H54 (cell line): ENCODE measurements at places on chromosomes 5 and 9.

GRCh38 chr5:50667653-50668595 lies 1.5 kb downstream of the PARP8 start:
- peak; percentile 27 for DNase-seq

- no peak for DNase-seq
Measured at GRCh38 chr5:30156156-30156555, 1037.3 kb upstream of the CDH6 start.

GRCh38 chr5:136511046-136511445 lies 145.7 kb upstream of the TRPC7 start:
- DNase-seq: no peak

- no peak for DNase-seq
Measured at GRCh38 chr9:123784518-123784917, 145.4 kb downstream of the DENND1A start.

DNA sequence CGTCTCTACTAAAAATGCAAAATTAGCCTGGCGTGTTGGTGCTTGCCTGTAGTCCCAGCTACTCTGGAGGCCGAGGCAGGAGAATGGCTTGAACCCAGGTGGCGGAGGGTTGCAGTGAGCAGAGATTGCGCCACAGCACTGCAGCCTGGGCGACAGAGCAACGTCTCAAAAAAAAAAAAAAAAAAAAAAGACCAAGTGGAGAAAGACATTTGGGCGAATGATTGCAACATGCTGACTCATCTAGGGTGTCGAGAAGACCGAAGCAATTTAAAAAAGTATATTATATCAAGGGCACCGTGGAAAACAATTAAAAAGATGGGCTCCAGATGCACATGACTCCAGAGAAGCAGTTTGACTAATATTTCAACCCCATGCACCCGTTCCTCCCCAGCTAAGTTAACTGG lies 9.2 kb downstream of the KLF4 start:
- DNase-seq: peak; percentile 54

- DNase-seq: no peak
Measured at GRCh38 chr9:93517331-93517730, 59.1 kb upstream of the PHF2 start.

DNA sequence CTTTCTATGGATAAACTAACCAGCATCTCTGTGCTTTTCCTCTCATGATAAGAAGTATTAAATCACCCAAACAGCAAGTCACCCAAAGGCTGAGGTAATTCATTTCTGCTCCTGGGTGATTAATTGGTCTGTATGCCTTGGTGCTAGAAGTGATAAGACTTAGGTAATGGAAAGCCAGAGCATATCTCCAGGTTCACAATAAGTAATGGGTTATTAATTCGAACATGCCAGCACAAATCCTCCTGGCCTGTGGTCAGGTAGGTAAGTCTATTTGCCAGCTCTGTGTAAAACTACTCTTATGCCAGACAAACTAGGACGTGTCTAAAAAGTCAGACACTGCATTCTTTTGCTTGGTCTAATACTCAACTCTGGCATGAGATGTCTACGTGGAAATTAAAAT lies 11.2 kb upstream of the ENC1 start:
- DNase-seq: no peak

GRCh38 chr9:114238472-114238871 lies 83.1 kb downstream of the COL27A1 start:
- DNase-seq: no peak

- no peak for DNase-seq
Measured at GRCh38 chr9:81621118-81621517, 68.2 kb downstream of the TLE1 start.

DNA sequence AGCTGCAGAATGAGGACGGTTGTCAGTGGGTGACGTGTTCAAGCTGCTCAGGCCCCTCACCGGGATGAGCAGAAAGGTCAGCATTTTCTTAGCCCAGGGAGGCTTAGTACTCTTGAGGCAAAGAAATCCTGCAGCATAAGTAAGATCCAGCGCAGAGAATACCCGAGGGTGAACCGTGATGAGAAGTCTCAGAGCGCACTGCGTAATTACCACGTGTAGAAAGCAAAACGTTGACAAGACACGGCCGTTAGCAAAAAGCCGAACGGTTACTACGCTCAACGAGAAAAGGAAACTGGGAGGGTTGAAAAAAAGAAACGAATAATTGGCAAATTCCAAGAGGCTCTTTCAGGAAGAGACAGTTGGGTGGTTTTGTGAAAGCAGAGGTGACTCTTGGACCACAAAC lies 104.0 kb downstream of the COL23A1 start:
- DNase-seq: no peak

DNA sequence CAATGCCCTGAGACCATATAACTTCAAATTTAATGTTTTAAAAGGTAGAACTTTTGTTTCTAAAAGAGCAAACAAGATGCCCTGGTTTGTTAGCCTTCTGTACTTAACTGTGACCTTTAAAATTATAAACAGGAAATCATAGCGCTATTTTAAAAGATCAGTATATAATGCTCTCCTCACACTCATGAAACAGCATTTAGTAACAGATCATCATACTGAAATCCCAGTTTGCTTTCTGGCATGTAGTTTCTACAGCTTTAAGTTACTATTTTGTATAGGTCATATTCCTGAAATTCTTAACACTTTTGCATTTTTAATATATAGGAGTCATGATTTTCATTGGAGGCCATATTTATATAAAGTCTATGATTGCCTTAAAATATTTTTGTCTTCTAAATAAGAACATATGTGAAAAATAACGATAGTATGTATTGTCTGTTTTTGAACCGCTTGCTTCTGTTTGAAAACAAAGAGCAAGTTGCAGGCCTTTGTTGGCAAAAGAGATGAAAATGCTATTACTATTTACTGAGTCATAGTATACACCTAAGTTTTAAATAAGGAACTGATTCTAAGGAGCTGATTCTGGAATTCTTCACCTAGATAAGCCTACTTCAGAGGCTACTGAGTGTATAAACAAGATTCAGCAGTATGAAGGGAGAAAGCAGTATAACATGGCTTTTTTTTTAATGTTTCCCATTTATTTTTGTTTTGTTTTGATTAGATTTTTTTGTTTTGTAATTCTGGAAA lies 20.5 kb downstream of the SRFBP1 start:
- DNase-seq: no peak

- no peak for DNase-seq
Measured at GRCh38 chr5:29518176-29518575, 1675.3 kb upstream of the CDH6 start.

- no peak for DNase-seq
Measured at GRCh38 chr5:168152660-168153059, 138.8 kb upstream of the WWC1 start.

DNA sequence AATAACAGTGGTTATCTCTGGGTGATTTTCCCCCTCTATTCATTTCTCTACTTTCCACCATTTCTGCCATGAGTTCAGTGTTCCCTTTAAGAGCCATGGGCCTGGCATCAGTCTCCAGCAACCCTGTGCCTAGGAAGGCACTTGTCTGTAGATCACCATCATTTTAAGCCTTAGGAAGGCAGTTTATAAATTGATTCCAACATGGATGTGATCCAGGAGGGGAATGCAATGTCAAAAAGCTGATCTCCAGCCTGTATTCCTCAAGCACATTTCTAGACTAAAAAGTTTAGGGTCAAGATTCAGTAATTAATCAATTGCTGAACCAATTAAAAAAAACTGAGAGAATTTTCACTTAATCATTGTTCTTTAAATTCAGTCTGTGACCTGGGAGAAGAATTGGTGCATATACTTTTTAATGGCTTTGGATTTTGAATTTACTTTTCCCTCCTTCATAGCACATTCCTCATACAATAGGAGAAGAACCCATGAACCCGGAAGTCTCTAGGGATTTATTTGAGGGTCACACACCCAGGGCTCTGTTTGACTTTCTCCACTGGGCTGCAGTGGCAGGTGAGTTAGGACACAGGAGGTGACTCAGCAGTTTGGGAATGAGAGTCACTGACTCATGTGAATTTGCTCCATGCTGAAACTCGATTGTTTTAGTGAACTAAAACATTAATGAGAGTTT lies 6.1 kb upstream of the ERMP1 start:
- peak; percentile 63 for DNase-seq

GRCh38 chr9:93699650-93700049 lies 123.3 kb downstream of the PHF2 start:
- no peak for DNase-seq

GRCh38 chr9:75990576-75991304 lies 100.3 kb downstream of the PCSK5 start:
- DNase-seq: no peak

DNA sequence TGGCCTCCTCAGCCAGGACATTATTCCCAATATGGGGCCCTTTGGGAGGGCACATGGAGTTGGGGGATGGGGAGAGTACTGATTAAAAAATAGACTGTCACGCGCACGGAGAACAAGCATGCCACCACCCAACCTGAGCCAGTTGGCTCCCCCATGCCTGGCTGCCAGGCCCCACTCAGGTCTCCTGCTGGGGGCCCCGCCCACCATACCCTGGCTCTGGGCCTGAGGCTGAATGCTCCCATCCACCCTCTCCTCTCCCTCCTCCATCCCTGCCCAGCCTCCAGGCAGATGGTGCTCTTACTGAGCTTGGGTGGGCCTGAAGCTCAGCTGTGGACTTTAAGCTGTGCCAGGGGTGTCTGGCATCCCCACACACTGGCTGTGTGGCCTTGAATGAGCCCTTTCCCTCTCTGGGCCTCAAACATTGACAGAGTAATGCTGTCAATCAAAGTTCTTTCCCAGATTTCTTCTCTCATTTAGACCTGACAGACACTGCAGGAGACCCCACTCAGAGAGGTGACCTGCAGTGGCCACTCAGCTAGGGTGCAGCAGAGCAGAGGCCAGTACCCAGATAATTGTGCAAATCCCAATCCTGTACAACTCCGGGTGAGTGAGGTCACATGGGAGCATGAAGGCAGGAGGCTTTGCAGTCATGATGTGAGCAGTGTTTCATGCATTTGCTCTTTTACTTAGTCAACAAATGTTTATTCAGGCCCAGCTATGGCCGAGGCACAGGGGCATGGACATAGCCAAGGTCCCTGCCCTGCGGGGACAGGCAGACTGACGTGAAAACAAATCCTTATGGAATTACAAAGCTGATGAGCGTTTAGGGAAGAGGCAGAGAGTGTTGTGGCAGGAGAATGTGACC lies 9.8 kb upstream of the SYNPO start:
- DNase-seq: no peak

DNA sequence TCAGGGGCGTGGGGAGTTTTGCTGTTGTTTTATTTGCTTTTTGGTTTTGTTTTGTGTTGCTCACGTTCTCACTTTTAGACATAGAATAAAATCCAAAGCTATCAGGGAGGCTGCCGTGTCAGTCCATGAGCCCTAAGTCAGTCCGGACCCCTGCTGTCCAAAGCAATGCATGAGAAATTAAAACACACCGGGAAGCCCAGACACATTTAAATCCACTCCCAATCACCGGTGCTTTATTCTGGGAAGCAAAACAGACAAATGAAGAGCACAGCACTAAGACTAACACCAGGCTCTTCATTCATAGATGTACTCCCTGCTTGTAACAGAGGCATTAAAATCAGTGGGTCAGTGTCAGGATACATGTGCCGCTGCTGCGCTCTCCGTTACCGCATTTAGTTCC lies 180.9 kb downstream of the IRX2 start:
- DNase-seq: no peak

DNA sequence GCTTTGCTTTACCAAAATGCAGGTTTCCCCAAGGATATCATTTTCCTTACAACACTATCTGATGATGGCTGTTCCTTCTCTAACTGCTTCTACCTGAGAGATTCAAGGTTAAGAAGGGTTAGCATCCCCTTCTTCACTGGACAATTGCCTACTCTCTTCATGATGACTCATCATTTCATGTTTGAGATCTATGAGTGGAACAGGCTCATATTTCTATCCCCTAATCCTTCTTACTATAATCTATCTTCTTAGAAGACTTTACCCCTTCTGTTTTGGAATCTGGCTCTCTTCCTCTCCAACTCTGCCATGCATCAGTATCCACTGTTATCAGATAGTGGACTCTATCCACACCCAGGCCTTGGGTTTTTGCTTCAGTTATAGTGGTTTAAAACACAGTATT lies 54.3 kb downstream of the NR3C1 start:
- DNase-seq: no peak

- DNase-seq: no peak
Measured at GRCh38 chr5:62306323-62306895, 403 bp downstream of the KIF2A start.

DNA sequence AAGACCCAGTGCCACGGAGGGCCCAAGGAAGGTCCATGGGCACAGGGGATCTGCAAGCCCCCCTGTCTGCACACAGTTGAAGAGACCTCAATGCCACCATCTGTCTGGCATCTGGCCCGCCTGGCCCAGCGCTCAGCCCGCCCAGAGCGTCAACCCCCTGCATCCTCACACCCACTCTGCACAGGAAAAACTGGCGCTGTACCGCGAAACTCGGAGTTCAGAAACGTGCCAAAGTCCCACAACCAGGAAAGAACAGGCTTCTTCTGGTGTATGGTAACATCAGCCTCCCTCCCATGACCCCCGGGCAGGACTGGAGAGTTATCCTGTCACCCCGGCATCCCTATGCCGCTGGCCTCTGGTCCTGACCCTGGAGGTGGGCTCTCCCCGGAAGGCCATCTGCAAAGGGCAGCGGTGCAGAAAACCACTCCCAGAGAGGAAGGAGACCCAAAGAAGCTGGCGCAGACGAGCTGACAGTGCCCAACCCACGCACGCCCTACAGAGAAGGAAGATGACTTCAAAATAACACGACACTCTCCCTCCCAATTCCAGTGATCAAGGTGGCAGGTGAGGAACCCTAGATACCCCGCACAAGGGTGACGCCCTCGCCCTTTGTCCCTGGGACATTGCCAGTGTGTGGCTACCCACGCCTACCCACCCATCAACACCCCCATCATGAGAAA lies 18.9 kb downstream of the VAV2 start:
- DNase-seq: no peak

GRCh38 chr5:141374627-141375026 lies 936 bp downstream of the PCDHGA6 start:
- DNase-seq: no peak

- DNase-seq: no peak
Measured at GRCh38 chr5:15529821-15530220, 29.8 kb downstream of the FBXL7 start.

- no peak for DNase-seq
Measured at GRCh38 chr5:5711112-5711511, 288.6 kb downstream of the ICE1 start.

DNA sequence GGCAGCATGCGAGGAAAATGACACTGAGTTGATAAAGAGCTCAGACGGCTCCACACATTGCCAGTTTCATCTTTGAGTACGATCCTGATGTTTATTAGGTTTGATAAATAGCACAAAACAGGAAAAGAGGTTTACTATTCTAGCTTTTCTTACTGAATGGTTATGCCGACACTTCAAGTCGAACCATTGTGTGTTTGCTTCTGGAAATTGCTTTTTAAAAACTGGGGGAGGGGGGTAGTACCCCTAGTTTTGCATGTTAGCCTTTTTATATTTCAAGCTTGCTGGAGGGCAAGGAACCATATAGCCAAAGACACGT lies 5.2 kb downstream of the PTCH1 start:
- no peak for DNase-seq

DNA sequence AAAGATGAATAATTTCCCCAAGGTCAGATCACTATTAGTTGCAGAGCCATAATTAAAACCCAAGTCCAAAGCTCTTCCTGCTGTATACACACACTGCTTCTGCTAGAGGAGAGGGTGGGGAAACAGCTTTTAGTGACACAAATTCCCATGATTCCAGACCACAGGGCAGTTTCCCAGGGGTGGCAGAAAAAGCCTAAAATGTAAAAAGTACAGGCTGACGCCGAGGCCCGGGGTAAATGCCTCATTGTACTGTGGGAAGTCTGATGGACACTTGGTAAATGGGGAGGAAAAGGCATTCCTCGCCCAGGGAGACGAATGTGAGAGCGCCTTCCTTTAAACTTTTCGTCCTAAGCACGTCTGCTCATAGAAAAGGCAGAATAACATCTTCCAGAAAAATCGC lies 65.7 kb downstream of the DENND1A start:
- DNase-seq: no peak

GRCh38 chr5:160347448-160347847 lies 23.0 kb downstream of the C1QTNF2 start:
- no peak for DNase-seq
